ENCODE measurements at places on chromosomes 16 and 17.

DNA sequence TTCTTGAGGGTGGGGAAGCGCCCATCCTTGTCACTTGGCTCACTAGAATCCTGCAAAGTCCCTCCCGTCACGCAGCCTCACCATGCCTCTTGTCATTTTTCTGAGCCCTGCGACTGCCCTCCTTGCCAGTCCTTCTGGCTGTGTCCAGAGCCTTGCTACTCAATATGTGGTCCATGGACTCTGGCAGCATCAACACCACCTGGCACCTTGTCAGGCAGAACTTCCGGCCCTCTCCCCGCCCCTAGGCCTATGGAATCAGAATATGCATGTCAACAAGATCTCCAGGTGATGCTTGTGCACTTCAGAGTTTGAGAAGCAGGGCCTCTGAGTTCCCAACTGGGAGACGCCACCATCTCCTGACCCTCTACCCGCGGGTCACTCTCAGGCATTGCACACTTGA lies 12.1 kb downstream of the PIMREG start:
- DNase-seq: no peak

GRCh38 chr16:79980650-79981521 lies 380.3 kb upstream of the MAF start:
- DNase-seq: no peak

GRCh38 chr17:622356-622755 lies 92.3 kb downstream of the VPS53 start:
- peak; percentile 49 for DNase-seq

DNA sequence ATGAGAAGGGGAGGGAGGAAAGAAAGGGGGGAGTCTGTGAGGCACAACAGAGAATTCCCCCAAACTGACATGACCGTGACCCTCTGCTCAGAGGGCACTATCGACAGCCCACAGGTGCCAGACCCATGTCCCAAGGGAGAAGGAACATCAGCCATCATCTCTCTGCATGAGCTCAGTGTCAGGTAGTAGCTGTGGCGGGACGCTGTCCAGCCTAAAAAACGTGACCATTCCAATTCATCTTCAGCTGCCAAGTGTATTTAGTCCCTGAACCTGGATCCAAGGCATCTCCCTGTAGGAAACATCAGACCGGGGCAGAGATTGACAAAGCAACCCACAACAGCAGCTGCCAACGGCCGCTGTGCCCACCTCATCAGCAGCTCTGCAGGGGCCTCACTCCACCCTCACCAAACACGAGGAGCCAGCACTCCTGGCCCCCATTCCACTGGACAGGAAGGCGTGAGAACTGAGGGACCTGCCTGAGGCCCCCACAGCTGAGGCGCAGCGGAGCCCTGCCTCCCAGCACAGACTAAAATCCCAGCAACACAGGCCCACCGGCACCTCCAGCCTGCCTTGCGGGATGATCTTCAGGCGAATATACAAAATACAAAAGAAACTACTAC lies 8.6 kb downstream of the TAF1C start:
- DNase-seq: no peak

- DNase-seq: peak; percentile 71
Observed at GRCh38 chr16:80594756-80595155, 54.0 kb downstream of the DYNLRB2 start.

All from EL (cell line).